CD4-positive, alpha-beta memory T cell (primary cell): ENCODE measurements at places on chromosomes 1 and 21.
A peak's percentile ranks its signal among the peaks of the same experiment; 100 is the strongest.

- no peaks in the 10 kb centered on the region for H3K36me3 ChIP-seq
- no peak for DNase-seq
- H3K27me3 ChIP-seq: no peaks in the 10 kb centered on the region
Measured at GRCh38 chr1:160789702-160790611, 6.0 kb upstream of the LY9 start.

DNA sequence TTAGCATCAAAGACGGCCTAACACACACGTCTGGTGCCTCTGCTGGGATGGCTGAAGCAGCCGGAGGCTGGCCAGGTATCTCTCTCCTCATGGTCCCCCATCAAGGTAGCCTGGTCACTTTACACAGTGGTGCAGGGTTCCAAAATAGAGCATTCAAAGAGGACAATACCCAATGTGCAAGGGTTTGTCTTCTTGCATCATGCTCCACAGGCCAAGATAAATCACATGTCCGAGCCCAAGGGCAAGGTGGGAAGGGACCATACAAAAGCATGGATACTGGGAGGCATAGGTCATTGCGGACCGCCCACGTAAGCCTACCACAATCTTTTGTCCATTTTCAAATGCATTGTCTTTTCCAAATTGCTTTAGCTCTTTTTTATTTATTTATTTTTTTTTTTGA lies 23.8 kb upstream of the TINAGL1 start:
- H3K4me1 ChIP-seq: peaks cover 11% of the 10 kb centered on the region
- H3K27me3 ChIP-seq: no peaks in the 10 kb centered on the region
- H3K4me3 ChIP-seq: no peak overlapping the region
- H3K27ac ChIP-seq: no peak overlapping the region

GRCh38 chr1:202692959-202693555 lies 17.2 kb downstream of the SYT2 start:
- H3K4me1 ChIP-seq: no peaks in the 10 kb centered on the region
- peak; percentile 51 for DNase-seq
- H3K27me3 ChIP-seq: peaks cover 10% of the 10 kb centered on the region
- H3K4me3 ChIP-seq: no peak overlapping the region

GRCh38 chr1:224525411-224526040 lies 90.6 kb upstream of the CNIH3 start:
- no peak for DNase-seq
- no peaks in the 10 kb centered on the region for H3K36me3 ChIP-seq
- no peaks in the 10 kb centered on the region for H3K27me3 ChIP-seq
- H3K4me3 ChIP-seq: no peak overlapping the region
- no peaks in the 10 kb centered on the region for H3K4me1 ChIP-seq
- no peak overlapping the region for H3K27ac ChIP-seq

- no peak overlapping the region for H3K27ac ChIP-seq
- no peak for DNase-seq
- H3K4me3 ChIP-seq: no peak overlapping the region
- no peaks in the 10 kb centered on the region for H3K27me3 ChIP-seq
Measured at GRCh38 chr21:42673633-42674328, 20.4 kb downstream of the PDE9A start.
